Activated T-helper 1 cell treated with anti-CD3 and anti-CD28 coated beads, Interleukin-2, amount 50 U/mL, for 16 hours (primary cell): ENCODE measurements at places on chromosomes 3 and 15.

GRCh38 chr15:28091313-28091712 is 7.8 kb downstream of the OCA2 start:
- no peak for DNase-seq

- no peak for DNase-seq
Observed at GRCh38 chr3:71050538-71051258, 532.8 kb downstream of the FOXP1 start.

GRCh38 chr15:31262143-31262530 is 64.5 kb upstream of the KLF13 start:
- no peak for DNase-seq

GRCh38 chr3:97883736-97884135 is 61.9 kb downstream of the CRYBG3 start:
- no peak for DNase-seq

GRCh38 chr3:52126036-52126435 is 28.2 kb downstream of the POC1A start:
- DNase-seq: no peak
